ENCODE measurements at places on chromosomes 7 and 10.

DNA sequence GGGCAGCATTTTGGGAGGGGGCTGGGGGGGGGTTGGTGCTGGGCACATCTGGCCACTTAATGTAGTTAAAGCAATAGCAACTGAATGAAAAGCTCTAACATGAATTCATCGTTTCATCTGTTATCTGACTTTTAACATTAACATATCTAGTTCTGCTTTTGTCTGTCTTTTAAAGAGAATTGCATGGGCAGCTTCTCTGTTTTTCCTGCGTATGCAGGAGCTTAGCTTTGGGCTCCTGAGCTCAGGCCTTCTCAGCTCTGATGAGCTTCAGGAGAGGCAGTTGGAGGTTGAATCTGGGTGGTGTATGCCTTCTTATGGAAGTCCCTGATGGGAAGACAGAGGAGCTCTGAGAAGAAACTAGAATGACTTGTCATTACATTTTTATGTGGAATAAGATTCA is 58.4 kb downstream of the DNAJB6 start:
- DNase-seq: no peak

- DNase-seq: no peak
Observed at GRCh38 chr10:31697271-31698180, 231.1 kb downstream of the ARHGAP12 start.

- DNase-seq: no peak
Observed at GRCh38 chr10:17980846-17981565, 29.3 kb downstream of the SLC39A12 start.

- DNase-seq: no peak
Observed at GRCh38 chr10:98321186-98321780, 53.3 kb upstream of the LOXL4 start.

GRCh38 chr10:88528806-88529570 is 54.1 kb downstream of the RNLS start:
- DNase-seq: no peak

- DNase-seq: no peak
Observed at GRCh38 chr10:16674147-16674703, 143.0 kb downstream of the RSU1 start.

- DNase-seq: peak; percentile 16
Observed at GRCh38 chr10:124354411-124355382, 64.0 kb downstream of the OAT start.

- DNase-seq: no peak
Observed at GRCh38 chr7:136869991-136870865, 1.8 kb downstream of the CHRM2 start.

GRCh38 chr7:152512706-152513105 is 76.9 kb upstream of the KMT2C start:
- DNase-seq: no peak

DNA sequence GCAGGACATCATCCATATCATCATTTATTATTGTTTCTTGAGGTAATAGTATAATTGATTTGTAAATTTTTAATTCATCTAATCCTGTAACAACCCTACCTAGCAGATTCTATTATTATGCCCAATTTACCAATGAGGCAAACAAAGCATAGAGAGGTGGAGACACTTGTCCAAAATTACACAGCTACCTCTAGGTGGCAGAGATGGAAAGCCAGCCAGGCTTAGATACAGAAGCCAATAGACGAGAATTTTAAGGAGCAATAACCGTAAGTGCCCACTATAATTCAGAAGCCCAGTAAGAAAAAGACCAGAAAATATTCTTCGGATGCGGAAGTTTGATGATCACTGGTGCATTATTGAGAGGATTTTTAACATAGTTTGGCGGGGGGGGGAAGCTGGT is 54.0 kb downstream of the ANK3 start:
- DNase-seq: no peak

GRCh38 chr10:114031073-114031972 is 12.3 kb upstream of the ADRB1 start:
- no peak for DNase-seq
